ENCODE measurements at places on chromosomes 3 and 15. TPM values are rescaled to one million over a fixed set of nuclear protein-coding genes. Genes with fewer than 3 reads are reported as not detected.

PLCH1 gene
- total RNA-seq, result 0.94 TPM

RTP3 gene
- 0.10 TPM for total RNA-seq

SAMD7 gene
- total RNA-seq, result not detected

NPAP1 gene
- total RNA-seq, result not detected

TM4SF18 gene
- total RNA-seq, result under 0.01 TPM

NPRL2 gene
- 11.1 TPM for total RNA-seq

ADAMTS17 gene
- total RNA-seq, result 7.6 TPM

GPR149 gene
- not detected for total RNA-seq
